ENCODE measurements at places on chromosomes 6 and 20.

GRCh38 chr20:63376283-63377250 lies 15.4 kb upstream of the CHRNA4 start:
- DNase-seq = no peak

DNA sequence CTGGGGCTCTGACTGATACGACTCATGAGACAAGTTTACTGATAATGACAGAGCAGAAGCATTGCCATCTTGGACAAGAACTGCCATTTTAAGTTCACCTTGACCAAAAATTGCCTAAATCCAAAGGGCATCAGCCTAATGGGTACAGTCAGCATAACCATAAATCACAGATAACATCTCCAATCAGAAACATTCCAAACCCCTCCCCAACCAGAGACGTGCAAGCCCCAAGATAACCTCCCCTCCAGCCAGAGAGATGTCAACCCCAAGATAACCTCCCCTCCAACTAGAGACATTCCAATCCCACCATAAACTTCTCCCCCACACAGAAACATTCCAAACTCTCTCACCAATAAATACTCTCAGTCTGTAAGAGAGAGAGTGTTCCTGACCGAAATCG lies 10.5 kb downstream of the GPLD1 start:
- DNase-seq = no peak

DNA sequence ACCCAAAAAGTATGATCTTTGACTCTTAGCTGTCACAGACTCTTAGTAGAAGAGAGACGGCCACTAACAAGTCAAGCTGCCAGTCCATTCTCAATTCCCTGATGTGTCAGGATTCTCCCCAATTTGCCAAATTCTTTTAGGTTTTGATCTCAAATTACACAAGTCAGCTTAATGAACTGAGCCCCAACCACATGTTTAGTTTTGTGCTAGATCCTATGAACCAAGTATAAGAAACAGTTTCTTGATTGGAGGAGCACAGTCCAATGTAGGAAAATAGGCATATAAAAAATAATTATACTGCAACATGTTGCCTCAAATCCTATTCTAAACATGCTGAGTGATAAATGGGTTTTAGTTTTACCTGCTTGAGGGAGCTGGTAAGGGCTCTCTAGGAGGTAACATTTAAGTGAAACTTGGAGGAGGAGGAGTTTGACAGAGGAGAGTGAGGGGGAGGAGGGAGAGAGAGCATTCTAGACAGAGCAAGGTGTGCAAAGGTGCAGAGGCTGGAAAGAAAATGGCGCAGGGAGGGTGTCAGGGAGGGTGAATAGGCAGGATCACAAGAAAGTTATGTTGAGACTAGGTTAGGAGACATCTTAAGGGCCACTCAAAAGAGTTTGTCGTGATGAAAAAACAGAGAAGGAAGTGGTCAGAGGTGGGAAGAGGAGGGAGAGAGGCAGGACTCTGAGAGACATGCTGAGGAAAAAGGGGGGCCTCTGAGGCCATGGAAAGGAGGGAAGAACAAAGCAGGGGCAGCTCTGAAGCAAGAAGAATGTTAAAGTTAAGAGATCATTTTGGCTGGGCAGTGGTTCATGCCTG lies 22.8 kb upstream of the FAM83C start:
- DNase-seq = no peak

DNA sequence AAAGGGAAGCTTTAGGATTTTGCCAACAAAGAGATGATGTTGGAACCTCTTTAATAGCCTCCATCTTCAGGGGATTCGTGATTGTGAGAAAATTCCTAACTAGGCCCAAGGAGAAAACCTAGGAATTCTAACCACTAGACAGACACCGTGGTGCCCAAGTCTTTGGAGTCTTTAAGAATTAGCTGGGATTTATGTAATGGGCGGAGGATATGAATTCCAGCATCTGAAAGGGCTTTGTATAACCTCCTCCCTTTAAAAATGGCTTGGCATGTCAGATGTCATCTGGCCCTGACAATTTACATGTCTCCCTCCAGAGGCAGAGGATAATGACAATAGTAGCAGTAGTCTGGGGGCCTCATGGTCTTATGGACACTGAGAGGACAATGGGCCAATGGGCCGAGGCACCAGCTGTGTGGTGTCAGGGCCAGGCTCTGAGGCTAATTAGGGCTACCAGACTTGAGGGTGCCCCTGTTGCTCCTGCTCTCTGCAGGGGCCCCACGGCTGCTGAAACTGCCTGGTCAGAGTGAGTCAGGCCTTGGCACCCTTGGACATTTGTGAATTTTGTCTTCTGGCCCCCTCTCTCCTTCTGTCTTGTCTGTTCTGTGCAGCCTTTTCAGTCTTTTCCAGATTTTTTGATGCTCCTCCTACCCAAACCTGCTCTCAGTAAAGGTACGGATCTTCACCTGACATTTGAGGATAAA lies 113.9 kb downstream of the EDN1 start:
- DNase-seq = no peak

DNA sequence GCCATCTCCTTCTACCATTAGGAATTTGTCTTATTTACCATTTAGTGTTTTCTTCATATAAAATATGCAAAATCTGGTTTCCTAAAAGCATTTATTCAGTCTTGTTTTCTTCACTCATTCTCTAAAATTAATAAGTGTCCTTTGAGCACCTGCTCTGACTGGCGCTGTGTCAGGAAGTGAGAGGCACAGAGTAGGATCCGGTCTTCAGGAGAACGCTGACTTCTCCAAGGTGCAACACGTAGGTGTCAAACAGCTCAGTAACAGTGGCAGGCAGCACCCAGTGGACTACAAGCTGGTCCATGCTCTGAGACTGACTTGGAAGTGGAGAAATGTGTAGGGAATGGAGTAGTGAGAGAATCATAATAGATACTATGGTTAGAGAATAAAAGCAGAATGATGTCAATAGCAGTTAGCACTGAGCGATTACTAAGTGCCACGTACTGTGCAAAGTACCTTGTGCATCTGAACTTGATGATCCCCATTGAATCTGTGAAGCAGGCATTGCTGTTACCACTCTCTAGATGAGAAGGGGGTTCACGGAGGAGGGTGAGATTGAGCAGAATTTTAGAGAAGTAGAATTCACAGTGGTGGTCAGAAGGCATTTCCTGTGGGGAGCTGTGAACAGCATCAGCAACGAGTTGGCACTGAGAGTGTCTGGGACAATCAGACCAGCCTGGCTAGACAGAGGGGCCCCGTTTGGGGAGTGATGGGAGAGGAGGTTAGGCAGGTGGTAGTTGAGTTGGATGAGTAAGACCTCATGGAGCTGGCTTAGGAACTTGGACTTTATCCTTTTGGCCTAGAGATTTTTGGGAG lies 569.8 kb downstream of the QKI start:
- DNase-seq = no peak

DNA sequence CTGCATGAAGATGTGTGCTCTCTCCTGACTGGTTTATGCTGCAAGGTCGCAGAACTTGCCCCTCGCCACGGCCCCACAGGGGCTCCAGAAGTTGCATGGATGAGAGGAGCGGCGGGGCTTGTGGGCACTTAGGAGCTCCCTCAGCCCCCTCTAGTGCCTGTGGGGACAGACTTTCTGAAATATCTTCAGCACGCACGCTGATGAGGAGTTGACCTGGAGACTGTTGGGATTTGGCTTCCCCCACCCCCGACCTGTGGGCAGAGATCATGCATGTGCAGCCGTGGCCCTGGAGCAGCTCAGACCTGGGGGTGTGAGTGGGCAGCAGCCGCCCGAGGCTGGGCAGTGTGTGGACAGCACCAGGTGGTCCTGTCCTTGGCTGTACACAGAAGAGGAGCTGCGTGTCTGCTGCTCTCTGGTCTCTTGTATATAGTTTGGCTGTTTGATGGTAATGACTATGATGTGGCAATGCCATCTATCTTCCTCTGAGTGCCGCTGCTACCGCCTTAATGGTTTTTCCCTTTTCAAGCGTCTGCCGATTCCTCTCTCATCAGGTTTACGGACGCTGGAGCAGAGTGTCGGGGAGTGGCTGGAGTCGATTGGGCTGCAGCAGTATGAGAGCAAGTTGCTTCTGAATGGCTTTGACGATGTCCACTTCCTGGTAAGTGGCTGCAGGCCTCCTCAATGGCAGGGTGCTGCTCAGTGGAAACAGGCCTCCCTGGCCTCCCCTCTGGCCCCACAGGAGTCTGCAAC lies 81.4 kb downstream of the TCP11 start:
- no peak for DNase-seq

DNA sequence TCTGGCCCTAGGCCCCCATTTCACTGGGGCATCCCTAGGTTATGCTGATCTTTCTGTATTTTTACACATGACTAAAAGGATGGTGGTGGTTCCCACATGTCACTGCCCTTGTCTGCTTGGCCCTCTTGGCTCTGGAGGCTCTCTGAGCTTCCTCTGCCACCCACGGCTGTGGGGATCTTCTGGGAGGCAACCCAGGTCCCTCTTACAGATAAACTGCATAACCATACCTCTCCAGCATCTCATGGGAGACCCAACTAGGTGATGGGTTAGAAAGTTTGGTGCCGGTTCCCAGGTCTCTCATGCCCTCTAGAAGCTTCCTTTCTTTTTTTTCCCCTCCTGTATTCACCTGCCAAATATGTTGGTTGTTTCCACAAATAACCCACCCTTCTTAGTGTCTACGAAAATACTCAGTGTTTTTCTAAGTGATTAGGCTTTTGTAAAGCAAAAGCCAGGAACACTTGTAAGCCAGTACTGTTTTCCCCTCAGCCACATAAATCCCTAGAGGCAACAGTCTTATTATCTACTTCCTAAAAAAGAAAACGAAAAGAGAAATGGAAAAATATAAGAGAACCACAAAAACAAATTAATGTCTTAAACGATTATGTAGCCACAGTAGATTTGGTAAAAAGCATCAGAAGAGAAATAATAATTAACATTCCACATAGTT lies 71.7 kb upstream of the SMLR1 start:
- no peak for DNase-seq

GRCh38 chr6:52409499-52409898 lies 10.6 kb upstream of the EFHC1 start:
- no peak for DNase-seq

DNA sequence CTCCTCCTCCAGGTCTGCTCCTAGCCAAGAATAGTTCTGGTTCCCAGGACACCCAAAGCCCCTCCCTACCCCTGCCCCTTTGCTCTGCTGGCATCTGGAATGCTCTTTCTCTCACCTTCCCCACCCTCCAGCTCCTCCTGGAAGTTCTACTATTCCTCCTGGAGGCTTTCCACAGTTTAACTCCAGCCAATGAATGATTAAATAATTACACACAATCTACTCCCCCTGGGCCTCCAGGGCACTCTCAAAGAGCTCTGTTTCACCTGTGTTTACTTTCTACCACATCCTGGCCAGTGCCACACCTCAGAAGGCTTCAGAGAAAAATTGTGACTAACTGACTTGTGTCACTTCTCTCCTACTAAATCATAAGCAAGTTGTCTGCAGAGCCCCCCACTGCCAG lies 36.2 kb downstream of the GCM1 start:
- DNase-seq = no peak

- DNase-seq = no peak
These were observed 425.4 kb upstream of the HTR1E start for GRCh38 chr6:86511962-86512361.

- DNase-seq = no peak
These were observed 48.3 kb downstream of the CLIC5 start for GRCh38 chr6:45967363-45967762.

GRCh38 chr6:144202879-144203468 lies 52.7 kb downstream of the STX11 start:
- DNase-seq = no peak

Data from CD4-positive, alpha-beta T cell treated with Interleukin-15 for 1 hour (primary cell).